Stimulated activated CD8-positive, alpha-beta memory T cell treated with anti-CD3 and anti-CD28 coated beads, Interleukin-7, amount 100 ng/mL, for 48 hours (primary cell): ENCODE measurements at places on chromosomes 3 and 15.

GRCh38 chr3:114794894-114795630, 352.0 kb downstream of the ZBTB20 start:
- DNase-seq, result no peak

DNA sequence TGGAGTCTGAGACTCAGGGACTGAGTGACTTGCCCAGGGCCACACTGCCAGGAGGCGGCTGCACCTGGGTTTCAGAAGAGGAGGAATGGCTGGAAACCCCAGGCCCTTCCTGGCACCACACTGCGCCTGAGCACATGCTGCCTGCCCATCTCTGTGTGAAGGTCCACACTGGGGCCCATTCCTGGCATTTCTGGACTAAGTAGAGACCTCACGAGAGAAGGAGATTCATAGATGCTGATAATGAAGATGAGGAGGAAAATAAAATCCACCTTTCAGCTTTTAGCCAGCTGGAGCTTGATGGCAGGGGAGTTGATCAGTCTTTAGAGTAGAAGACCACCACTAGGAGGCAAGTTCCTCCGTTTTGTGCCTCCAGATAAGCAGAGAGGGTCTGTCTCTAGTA, 40.2 kb upstream of the TF start:
- DNase-seq, result no peak

DNA sequence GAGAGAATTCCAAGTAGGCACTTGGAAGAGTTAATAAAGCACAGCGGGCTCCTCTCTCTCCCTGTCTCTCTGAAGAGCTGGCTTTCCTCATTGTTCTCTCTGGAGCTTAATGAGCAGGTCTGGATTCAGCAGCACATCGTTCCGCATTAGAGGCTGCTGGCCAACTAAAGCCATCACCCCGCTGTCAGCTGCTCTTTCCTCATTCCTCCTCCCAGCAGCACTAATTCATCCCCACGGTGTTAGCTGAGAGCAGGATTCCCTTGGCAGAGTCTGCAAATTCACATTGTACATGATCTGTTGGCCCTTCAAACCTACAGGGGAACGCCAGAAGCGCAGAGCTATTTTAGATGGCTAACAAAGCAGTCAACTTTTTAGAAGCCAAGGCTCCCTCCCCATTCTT, 44.2 kb downstream of the SGO1 start:
- DNase-seq, result no peak

- no peak for DNase-seq
Measured at GRCh38 chr15:101158166-101159095, 93.4 kb downstream of the CHSY1 start.

DNA sequence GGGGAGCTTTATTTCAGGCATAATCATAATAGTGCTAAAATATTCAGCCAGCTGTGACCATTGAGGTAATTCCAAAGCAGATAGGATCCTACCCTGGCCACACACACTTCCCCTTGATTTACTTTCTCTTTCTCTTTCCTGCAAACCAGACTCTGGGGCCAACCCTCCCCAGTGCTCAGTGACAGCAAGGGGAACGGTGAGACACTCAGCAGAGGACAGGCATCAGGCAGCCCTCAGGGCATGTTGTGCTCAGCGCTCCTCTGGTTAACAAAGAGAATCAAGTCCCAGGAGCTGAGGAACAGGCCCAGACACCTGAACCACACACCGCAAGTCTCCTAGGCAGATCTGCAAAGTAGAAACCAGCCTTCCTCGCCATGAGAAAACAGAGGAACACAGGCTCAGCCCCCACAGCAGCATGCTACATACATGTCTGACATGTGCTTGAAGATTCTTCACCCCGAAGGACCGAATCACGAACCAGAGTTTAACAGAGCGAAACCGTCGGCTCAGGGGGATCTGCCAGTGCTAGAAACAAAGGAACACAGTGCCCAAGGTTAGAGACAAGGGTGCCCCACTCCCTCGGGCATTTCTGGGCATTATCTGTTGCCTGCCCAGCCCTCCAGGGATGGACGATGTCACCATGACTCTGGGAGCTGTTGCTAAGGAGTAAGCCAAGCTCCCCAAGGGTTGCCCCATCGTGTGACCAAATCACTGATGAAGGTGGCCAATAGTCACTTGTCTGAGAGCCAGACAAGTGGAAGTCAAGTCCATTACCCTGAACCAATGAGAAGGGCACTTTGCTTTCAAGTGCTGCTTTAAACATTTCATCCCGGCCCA, 17.5 kb downstream of the HDC start:
- DNase-seq, result no peak

DNA sequence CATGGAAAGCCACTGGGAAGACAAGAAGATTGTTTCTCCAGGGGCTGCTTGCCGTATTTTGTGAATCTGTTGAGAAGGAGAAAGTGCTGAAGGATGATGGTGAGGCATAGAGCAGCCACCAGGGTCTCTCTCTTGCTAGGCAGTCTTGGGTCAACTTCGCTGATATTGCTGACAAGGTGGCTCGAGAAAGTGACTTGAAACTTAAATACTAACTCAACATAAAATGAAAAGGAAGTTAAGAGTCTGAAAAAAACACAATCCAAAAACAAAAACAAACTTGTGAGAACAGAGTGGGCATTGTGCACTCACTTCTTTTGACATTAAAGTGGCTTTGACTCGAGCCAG, 90.1 kb downstream of the CHST2 start:
- no peak for DNase-seq
